Activated CD4-positive, alpha-beta T cell treated with anti-CD3 and anti-CD28 coated beads for 36 hours (primary cell): ENCODE measurements at places on chromosomes 7 and 10. TPM values are rescaled to one million over a fixed set of nuclear protein-coding genes. Genes with fewer than 3 reads are reported as not detected.

DNA sequence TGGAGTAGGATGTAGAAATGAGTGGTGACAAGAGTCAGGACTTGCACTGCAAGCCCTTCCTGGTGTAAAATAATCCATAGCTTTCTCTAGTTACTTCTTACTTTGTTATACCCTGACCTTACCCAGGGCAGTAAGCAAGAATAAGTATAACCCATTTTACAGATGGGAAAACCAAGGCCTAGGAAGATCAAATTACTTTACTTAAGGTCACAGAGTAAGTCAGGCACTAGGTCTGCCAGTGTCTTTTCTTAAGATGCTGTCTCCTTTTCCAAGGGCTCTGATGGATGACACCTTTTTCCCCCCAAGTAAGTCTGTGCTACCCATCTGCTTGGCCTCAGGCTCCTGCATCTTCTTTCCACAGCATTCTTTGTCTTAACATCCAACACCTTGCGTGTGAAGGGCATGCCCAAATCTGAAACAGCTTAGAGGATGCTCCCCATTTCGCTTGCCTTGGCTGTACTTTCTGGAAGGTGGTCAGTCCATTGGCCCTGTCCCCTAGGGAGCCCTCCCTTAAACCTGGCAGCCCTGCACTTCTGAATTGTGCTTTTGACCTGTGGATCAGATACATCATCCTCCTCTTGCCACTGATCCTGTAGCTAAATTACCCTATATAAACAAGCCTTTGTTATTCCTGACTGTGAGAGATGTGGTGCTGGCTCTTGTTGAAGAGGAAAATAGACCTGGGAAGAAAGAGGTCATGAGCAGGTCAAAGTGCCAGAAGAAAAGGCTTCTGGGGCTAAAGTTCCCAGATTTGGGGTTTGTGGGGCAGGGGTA lies 168.6 kb downstream of the LRMDA start:
- no peak for DNase-seq

DNA sequence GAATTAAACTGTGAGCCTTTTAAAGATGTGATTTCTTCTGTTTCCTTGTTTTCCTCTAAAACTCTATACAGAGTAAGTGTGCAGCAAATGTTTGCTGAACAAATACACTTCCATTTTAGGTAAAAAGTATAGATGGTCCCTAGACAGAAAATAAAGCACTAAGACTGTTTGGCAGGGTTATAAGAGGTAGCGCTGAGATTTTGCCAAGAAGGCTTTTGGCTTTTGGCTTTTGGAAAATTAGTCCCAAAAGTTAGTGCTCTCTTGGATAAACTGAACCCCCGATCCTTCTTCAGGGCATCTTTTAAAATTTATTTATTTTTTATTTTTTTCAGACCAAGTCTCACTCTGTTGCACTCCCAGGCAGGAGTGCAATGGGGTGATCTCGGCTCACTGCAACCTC lies 175.7 kb upstream of the NRP1 start:
- DNase-seq: no peak

GRCh38 chr10:13943735-13944398 lies 357.1 kb downstream of the PRPF18 start:
- DNase-seq: no peak

The NOS3 gene
- total RNA-seq: 9.3 TPM

The C10orf67 gene
- 0.41 TPM for total RNA-seq

- DNase-seq: no peak
These were observed 803.1 kb downstream of the PCDH15 start for GRCh38 chr10:53997953-53998352.

- no peak for DNase-seq
These were observed 115.5 kb downstream of the BUB3 start for GRCh38 chr10:123269675-123270074.

DNA sequence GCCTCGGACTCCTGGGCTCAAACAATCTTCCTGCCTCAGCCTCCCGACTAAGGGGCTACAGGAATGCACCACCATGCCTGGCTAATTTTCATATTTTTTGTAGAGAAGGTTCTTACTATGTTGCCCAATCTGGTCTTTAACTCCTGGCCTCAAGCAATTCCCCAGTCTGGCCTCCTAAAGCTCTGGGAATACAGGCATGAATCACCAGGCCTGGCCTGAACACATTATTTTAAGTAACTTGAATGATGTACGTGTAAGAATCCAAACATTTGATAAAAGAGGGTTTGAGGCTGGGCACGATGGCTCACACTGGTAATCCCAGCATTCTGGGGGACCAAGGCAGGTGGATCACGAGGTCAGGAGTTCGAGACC lies 13.0 kb upstream of the BAMBI start:
- no peak for DNase-seq

DNA sequence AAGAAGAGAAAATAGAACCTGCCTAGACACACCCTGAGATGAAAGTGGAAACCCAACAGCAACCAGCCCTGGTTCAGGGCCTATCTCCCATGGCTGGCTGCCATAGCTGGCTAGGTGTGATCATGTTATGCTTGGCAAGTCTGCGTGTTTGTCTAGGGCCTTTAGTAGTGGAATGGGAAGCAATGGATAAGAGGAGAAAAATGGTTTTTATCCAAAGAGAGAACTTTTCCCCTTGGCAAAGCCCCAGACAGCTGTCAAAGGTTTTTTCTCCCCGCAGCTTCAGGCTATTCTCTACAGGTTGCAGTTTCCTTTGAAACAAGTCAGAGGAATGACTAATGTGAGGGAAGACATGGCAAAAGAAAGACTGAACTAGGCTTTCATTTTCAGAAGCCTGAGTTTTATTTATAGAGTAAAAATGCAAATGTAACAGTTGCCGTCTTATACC lies 161.5 kb downstream of the SEMA3D start:
- DNase-seq: no peak

The PTF1A gene
- total RNA-seq: not detected

The SFRP5 gene
- total RNA-seq: not detected

DNA sequence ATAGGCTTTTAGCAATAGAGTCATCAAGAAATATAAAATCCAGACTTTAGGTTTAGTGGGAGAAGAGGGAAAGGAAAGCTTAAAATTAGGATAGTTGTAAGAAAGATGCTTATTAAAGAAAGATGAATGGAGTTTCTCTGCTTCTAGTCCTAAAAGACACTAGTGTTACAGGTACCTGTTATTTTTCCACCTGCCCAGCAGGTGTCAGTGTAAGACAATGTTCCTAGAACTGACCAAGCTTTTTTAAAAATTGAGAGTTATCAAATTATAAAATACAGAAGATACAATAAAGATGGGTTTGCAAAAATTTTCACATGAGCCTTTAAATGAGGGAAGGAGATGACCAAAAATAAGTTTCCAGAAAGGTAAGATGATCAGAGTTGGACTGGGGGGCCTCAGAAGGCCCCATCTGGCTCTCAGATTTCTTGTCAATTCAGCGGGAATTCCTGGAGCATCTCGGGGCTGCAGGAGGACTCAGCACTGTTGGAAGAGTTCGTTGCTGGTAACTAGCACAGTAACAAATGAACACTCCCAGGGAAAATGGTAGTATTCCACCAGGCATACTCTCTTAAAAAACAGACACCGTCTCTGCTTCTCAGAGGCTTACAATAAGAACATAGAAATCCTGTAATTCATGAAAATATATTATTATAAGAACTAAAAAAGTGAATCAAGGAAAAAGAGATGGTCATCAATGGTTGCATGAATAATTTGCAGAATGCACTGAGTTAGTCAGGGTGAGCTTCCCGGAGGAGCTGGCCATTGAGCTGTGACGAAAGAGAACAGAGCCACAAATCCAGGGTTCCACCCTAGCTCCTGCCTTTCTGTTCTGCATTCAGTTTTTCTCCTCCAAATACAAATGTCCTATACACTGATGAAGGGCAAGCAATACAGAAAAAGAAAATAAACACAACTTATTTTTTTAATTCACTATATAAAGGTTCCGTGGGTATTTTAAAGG lies 71.8 kb upstream of the PIK3CG start:
- DNase-seq: peak; percentile 55

The PLPP4 gene
- total RNA-seq: not detected

- no peak for DNase-seq
These were observed 43.3 kb downstream of the ETV1 start for GRCh38 chr7:13946181-13946580.

The OR2A42 gene
- not detected for total RNA-seq

- DNase-seq: no peak
These were observed 17.6 kb downstream of the PLCE1 start for GRCh38 chr10:94011296-94011695.

- DNase-seq: no peak
These were observed 84.7 kb downstream of the PTPRZ1 start for GRCh38 chr7:121957626-121958025.

- no peak for DNase-seq
These were observed 57.6 kb downstream of the MEOX2 start for GRCh38 chr7:15628876-15629275.

DNA sequence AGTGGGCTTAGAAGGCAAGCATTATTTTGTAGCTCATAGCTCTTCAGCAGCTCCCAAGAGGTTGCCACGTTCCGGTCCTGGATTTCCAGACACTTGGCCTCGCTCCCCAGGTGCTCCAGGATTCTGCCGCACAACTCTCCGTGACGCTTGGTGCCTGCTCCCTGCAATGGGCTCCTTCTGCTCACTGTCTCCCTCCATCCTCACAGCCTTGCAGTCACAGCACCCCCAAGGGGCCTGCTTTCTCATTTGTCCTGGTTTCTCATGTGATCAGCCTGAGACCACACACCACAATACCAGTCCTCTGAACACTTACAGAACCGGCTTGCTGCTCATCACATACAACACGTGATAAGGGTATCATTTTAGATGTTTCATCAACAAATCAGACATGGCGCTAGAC lies 9.8 kb downstream of the IGFBP3 start:
- DNase-seq: no peak

GRCh38 chr10:35546824-35547225 lies 58.3 kb upstream of the GJD4 start:
- no peak for DNase-seq
